Amniotic epithelial cell (primary cell): ENCODE measurements at places on chromosomes 2 and 18.
A peak's percentile ranks its signal among the peaks of the same experiment; 100 is the strongest.

DNA sequence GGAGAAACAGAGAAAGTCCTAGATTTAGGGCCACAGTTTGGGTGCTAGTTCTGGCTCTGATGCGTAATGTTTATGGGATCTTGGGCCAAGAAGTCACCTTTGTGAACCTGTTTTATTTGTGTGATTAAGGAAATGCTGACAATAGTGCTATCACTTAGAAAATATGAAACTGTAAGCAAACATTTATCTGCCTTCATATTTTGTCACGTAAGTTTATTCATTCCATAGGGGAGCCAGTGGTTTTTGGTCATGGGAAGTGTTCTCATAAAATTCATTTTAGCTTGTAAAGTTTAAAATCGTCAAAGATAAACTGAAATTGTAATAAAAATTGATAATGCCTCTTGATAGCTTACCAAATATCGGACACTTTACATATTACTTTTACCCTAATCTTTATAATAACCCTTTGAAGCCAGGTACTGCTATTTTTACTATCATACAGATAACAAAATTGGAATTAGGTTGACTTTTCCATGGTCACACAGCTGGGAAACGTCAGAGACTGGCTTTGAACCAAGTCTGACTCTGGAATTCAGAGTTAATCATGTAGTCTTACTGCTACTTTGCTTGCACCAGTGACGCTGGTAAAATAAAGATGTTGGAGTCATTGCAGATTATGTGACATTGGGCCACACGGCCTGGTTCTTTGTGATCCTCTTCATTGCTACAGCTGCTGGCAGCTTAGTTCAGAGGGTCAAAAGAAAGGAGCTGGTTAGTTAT, 99.7 kb downstream of the ICA1L start:
- peak; percentile 17 for DNase-seq

GRCh38 chr2:172712251-172712650, 23.4 kb upstream of the RAPGEF4 start:
- DNase-seq, result no peak

DNA sequence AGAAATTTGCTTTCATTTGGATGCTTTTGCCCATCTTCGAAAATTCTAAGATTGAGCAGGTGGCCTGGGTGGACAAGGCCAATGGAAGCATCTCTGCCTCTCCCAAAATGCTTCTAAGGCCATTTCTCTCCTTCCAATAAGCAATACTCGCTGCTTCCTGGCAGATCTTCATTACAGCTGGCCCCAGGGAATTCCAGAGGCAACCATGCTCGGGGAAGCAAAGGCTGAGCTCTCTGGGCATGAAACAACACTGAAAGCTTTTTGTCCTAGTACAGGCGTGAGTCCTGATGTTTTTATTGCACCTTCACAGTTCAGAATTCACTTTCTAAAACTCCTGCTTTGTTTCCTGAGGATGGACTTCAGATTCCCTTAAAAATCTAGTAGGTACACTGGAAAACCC, 11.8 kb upstream of the NEDD4L start:
- no peak for DNase-seq

GRCh38 chr2:212546669-212547068, 8.1 kb upstream of the ERBB4 start:
- DNase-seq, result no peak

GRCh38 chr2:190129421-190130199, 67.1 kb upstream of the MSTN start:
- DNase-seq, result no peak

- DNase-seq, result peak; percentile 98
Measured at GRCh38 chr2:189393440-189394111, 47.7 kb upstream of the WDR75 start.

DNA sequence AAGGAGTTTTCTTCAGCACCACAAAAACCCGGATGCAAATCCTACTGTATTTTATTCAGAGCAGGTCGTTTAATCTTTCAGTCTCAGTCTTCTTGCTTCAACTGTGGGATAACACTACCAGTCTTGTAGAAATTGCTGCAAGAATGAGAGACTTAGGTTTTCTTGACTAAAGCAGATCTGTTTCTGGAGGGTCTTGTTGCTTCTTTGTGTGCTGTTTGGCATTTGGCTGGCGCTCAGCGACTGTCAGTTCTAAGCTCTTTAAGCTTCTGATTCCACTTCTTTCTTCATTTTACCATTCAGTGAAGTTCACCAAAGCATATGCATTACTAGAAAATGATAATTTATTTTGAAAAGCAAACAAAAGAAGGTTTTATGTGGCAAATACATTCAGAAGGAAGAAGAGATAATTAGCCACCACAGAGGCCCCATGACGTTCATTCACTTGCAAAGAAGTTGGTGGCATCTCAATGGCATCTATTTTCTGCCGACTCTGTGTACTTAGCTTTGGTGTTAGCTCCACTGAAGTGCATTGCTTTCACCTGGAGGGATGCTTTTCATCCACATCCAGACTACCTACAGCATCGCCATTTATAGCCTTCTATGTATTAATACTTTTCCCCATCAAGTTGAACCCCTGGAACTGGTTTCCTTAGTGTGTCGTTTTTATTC, 53.7 kb downstream of the TRIB2 start:
- DNase-seq, result no peak

DNA sequence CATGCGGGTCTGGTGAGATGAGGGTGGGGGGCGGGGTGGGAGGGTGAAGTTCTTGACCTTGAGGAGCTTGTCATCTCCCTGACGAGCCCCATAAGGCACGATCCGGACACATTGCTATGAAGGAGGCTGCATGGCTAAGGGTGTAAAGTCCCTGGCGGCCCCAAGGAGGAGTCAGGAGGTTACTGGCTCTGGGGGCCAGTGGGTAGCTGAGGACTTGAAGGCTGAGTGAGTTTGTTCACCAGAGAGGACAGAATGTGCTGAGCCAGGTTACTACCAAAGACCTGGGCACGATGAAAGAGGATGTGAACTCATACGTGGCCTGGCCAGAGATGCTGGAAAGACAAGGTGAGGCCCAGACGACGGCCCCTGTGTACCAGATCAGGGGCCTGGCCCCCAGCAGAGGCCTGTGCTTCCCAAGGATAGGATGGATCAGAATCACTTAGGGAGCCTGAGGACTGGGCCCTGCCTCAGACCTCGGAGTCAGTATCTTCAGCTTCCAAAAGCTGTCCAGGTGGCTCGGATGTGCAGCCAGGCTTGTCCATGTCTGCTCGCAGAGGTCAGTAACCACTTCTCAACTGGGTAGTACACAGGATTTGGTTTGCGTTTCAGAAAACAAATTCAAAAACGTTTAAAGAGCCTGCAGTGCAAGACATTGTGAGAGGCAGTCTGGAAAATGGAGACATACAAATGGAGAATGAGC, 110.9 kb downstream of the RNF144A start:
- no peak for DNase-seq

- peak; percentile 52 for DNase-seq
Measured at GRCh38 chr18:59929621-59930295, 30.0 kb downstream of the PMAIP1 start.

DNA sequence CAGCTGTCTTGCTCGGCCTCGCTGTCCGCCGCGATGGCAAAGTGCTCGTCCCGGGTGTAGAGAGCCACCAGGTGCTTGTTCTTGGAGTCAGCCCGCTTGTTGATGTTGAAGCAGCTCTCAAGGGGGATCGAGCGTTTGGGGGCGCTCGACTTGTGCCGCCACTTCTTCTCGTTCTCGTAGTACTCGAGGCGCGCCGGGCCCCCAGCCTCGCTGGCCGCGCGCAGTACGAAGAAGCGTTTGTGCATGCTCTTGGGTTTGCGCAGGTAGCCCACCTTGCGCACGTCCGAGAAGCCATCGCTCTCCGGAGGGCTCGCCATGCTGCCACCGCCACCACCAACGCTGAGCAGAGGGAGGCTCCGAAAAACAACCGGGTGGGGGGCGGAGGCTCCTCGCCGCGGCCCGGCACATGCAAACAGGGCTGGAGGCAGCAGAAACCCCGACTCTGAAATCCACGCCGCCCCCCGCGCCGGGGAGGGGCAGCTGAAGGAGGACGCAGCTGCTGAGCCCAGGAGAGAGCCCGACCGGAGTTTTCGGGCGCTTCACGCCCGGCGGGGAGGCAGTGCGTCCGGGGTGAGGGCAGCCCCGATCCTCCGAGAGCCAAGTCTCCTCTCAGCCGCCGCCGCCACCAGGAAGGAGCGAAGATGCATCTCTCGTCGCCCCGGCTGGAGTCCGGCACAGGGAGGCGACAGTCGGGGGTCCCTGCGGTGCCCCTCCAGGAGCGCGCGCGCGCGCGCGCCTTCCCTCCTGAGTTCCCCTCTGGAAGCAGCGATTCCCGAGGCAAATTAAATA, 1.0 kb downstream of the IRS1 start:
- DNase-seq, result peak; percentile 54

DNA sequence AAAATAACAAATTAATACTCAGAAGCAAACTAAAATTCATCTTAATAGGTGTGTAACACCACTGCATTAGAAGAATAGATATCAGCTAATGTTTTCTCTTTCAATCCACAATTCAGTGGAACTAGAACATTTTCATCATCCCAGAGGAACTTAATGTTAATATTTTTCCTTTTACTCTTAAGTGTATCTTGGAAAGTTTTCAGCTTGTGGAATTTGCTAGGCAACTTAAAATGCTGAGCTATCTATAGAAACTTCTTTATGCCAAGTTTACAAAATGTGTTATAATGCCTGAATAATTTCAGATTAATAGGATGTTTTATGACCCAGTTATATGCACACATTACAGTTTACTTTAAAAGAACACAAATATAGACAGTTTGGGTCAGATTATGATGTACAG, 86.6 kb upstream of the FAM237A start:
- no peak for DNase-seq

- DNase-seq, result no peak
Measured at GRCh38 chr2:203455209-203455608, 79.9 kb downstream of the RAPH1 start.

DNA sequence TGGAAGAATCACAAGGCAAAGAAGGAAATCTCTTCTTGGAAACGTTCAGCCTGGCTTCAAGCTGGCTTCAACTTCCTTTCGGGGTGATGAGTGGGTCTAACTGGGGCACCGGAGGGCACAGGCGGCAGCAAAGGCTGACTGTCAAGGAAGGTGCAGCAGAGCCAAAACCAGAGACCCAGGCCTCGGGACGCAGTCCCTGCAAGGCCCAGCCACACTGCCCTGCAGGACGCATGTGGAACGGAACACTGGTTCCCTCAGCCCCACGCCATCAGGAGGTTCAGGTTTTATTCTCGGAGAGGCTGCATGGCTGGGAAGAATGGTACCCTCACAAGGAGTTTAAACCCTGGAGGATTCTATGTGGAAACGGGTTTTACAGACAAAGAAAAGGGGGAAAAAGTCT, 165.5 kb downstream of the HDAC4 start:
- no peak for DNase-seq

DNA sequence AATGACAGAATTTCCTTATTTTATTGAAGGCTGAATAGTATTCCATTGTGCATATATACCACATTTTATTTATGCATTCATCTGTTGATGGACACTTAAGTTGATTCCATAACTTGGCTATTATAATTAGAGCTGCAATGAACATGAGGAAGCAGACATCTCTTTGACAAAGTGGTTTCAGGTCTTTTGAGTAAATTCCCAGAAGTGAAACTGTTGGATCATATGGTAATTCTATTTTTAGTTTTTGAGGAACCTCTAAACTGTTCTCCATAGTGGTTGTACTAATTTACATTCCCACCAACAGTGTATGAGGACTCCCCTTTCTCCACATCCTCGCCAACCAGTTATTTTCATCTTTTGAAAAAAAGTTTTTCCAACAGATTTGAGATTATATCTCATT, 77.5 kb downstream of the TMEM200C start:
- DNase-seq, result no peak

GRCh38 chr2:169693360-169693759, 845 bp downstream of the CFAP210 start:
- DNase-seq, result no peak

DNA sequence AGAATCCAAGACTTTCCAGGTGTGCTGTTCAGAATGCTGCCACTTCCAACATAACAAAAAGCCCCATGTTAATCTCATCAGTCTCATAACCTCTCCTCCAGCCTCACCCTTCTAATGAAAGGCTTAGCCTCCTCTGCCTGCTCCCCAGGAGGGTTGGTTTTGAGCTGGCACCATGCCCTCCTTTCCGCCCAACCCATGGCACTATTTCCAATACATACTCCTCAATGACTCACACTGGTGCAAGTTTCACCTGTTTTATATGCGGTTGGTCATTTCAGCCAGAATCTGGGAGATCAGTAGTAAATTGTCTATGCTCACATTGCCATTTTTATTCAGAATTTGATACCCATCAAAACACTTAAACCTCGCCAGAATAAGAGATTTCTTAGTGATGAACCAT, 157.6 kb upstream of the NRP2 start:
- no peak for DNase-seq

GRCh38 chr2:203826704-203827103, 40.9 kb upstream of the CTLA4 start:
- peak; percentile 10 for DNase-seq

GRCh38 chr2:224283466-224283965, 118.4 kb downstream of the FAM124B start:
- DNase-seq, result no peak

GRCh38 chr2:159774370-159774990, 23.5 kb downstream of the CD302 start:
- no peak for DNase-seq

DNA sequence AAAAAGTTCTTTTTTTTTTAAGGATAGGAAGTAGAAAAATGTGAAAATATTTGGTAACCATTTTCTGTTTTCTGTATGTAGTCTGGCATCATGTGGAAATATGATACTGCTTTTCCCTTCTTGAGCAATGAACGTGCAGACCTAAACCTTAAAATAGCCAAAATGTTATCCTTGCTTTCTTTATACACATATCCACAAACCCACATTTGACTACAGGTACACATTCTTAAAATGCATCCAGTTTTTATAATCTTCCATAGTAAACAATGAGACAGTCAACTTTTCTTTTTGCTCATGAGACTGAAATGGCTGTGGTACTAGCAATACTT, 90.9 kb downstream of the OSBPL6 start:
- DNase-seq, result no peak

GRCh38 chr18:25175558-25176517, 176.1 kb downstream of the ZNF521 start:
- no peak for DNase-seq

DNA sequence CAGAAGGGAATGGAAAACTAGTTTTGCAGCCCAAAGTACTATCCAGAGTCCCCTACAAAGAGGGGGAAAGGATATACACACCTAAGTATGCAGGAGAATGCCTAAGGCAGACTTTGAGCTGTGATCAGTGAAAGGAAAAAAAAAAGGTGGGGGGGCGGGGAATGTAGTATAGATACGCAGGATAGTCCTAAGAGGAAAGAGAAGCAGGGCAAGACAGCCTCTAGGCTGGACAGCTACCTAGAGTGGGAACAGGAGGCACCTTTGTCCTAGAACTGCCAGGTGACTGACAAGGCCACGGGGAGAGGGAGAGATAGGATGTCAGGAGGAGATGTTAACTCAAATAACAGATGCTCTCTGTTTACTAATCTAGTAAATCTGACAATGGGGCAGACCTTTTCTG, 6.0 kb downstream of the REEP1 start:
- DNase-seq, result no peak
